ENCODE measurements at places on chromosomes 12 and 14.

DNA sequence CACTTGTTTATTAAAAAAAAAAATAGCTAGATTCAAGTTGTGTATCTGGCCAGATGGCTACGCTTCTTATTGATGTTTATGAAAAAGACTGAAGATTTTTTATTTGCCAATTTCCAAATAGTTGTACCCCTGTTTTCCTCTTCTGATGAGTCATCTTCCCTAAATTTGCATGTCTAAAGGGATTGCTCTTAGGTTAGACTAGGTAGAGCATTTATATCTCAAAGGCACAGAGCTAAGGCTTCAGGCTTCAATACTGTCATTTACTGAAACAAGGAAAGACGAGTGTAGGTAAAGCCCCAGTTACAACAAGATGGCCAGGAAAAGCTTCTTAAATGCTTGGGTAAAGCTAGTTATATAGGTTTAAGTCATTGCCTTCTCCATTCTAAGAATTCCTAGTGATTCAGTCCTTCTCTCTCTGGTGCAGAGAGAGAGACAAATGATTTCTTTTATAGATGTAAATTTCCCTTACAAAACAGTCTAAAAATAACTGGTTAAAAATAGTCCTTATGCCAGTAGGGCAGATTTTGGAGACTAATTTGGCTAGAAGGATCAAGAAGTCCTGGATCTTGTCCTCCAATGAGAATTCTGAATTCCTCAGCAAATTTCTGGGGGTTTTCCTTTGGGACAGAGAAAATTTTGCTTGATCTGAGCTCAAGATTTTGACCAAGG lies 26.1 kb downstream of the LEMD3 start:
- no peak for DNase-seq

DNA sequence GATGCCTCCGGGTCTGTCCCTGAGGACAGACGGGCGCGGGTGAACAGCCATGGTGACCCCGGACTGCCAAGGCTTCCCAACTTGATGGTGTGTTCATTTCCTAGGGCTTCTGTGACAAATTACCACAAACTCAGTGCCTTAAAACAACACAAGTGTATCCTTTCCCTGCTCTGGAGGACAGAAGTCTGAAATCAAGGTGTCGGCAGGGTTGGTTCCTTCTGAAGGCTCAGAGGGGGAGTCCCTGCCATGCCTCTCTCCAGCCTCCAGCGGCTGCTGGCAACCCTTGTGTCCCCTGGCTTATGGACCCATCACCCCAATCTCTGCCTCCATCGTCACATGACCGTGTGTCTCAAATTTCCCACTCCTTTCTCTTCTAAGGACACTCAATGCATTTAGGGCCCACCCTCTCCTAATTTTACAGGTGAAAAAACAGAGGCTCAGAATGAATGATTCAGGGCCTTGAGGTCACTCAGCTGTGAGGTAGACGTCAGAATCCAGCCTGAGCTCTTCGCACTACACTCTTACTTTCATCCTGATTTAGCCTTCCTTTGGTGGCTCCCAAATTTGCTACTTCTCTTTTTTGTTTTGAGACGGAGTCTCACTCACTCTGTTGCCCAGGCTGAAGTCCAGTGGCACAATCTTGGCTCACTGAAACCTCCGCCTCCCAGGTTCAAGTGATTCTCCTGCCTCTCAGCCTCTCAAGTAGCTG lies 45.4 kb downstream of the VCPKMT start:
- no peak for DNase-seq

DNA sequence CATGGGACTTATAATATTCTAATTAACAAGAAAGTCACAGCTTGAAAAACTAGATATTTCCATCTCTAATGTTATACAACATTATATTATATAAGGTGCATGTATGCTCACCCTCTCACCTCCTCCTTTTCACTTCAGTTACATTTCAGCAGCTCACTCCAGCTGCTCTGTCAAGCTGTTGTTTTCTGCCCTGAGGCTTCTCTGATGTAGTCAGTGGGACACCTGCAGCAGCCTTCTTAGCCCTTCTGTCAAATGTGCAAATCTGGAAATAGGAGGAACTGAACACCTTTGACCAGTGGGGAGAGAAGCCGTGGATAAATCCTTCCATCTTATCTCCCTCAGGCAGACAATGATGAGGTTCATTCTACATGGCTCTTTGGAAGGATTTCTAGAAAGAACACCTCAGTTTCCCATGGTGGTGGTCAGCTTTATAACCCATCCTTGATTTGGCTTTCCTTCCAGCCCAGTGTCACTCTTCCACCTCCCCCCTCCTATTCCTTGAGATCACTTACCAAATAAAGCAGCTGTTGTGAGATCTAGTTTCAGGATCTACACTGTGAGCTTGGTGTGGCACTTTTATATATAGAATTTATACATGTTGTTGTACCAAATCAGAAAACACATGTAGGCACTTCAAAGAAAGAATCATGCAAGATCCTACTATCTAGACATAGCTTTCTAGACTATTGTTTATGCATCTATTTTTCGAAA lies 79.6 kb upstream of the STK38L start:
- DNase-seq, result no peak

- peak; percentile 80 for DNase-seq
These were observed 25.0 kb upstream of the CIT start for GRCh38 chr12:119902084-119902509.

DNA sequence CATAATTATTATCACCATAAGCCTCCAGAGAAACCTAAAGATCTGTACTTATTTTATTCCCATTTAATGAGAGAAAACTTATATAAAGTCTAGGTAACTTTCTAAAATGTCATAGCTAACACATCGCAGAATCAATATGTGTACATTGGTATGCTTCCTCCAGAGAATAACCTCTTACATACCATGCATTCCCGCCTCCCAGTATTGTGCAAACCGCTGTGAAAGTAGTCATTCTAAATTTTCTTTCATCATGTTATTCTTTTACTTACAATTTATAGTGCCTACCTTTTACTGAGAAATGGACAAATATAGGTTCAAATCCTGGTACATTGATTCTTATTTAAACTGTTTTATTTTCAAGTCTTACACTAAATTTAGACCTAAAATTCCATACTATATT lies 463.4 kb downstream of the LRFN5 start:
- no peak for DNase-seq

GRCh38 chr12:87985069-87985675 lies 44.0 kb downstream of the C12orf50 start:
- DNase-seq, result no peak

GRCh38 chr12:1302201-1302870 lies 292.0 kb downstream of the FBXL14 start:
- no peak for DNase-seq

DNA sequence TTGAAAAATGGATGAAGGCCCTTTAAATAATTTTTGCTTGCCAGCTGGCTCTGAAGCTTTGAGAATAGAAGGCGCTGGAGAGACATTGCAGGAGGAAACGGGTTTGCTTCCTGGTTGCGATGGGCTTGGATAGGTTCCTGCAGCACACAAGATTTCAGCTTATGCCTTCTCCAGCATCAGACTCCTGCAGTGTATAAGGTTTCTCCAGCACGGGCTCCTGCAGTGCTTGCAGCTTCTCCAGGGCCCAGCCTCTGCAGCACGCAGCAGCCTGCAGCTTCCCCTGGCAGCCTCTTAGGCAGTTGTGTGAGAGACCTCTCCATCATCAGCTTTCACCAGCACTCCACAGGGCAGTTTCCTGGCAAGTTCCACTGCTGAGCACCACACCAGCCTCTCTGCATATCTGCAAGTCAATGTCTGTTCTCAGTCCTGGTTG lies 78.7 kb upstream of the ZDHHC17 start:
- DNase-seq, result no peak

DNA sequence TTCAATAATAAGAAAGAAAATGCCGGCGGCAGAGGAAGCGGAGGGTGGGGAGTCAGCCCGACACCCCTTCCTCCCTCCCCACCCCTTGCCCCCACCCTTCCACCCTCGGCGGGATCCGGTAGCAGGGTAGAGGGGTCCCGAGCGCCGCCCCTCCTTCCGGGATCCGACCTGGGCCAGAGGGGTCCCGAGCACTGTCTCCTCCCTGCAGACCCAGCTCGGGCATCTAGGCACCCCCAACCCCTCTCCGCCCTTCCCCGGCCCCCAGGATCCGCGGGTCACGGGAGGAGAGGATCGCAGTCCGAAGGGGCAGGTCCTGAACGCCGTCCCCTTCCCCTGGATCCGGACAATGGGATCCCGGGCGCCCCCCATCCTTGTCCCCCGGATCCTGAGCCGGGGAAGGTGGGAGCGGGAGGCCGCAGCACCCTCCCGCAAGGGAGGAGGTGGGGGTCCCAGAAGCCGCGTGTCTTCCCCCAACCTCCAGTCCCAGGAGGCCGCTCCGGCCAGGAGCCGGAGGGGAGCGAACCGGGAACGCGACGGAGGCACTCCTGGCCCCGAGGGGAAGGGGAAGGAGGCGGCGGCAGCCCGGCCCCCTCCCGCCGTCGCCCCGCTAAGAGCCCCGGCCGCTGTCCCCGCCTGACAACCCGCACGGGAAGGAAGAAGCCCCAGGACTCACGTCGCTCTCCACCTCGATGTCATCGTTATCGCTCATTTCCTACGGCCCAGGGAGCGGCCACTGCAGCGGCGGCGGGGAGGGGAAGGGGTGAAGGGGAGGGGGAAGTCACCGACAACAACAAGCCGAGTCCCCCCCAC lies 481 bp downstream of the MAX start:
- DNase-seq, result peak; percentile 15

DNA sequence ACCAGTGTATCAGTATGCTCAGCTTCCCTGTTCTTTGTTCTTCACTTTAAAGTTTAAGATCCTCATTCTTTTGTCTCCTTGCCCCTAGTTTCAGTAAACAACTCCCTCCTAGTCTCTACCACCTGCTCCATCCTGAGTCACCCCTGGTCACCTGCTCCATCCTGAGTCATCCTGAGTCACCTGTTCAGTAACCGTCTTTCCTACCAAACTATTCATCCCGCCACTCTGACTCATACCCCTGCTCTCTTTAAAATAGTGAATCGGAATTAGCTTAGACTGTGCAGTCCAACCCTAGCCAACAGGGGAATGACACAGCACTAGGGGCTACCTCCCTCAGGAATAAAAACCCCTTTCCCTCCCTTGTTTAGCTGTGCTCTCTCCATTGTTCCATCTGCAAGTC lies 888.1 kb upstream of the MDGA2 start:
- DNase-seq, result no peak

DNA sequence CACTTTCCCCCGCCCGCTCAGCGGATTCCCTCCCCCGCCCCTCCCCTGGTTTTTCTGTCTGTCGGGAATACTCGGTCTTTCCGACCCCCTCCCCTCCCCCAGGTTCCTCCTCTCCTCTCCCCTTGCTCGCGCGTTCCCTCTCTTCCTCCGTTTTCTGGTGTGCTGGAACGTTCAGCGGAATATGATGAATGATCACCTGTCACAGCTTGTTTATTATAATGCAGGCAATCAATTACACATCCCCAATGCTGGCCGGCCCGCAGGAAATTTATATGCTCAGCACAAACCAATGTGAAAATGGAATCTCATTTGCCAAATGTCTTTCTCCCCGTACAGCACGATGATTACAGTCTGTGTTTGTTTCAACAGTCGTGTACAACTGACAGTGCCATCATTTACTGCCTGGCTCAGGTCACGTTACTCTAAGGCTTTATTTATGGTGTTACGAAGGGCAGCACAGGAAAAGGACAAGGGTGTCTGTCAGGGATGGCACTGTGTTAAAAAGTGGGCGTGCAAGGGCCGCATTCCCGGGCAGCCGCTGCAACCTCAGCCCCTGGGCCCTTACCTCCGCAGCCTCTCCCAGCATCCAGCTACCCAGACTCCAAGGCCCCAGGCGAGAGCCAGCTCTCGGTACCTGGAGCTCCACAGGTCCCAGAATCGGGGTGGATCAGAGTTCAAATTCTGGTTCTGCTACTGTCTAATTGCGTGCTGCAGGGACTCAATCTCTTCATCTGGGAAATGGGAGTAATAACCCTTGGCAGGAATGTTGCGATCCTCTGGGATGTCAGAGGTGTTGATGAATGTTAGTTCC lies 24.7 kb upstream of the MAP1LC3B2 start:
- DNase-seq, result no peak

GRCh38 chr12:58521796-58522195 lies 398.5 kb downstream of the LRIG3 start:
- no peak for DNase-seq

GRCh38 chr14:76908834-76909233 lies 82.6 kb downstream of the LRRC74A start:
- no peak for DNase-seq

GRCh38 chr14:104660597-104660996 lies 28.8 kb upstream of the INF2 start:
- DNase-seq, result no peak

GRCh38 chr12:96985515-96986362 lies 78.7 kb downstream of the NEDD1 start:
- peak; percentile 18 for DNase-seq

GRCh38 chr12:27521066-27521465 lies 2.9 kb upstream of the PPFIBP1 start:
- no peak for DNase-seq

GRCh38 chr12:80679346-80680131 lies 27.9 kb upstream of the MYF6 start:
- DNase-seq, result no peak

DNA sequence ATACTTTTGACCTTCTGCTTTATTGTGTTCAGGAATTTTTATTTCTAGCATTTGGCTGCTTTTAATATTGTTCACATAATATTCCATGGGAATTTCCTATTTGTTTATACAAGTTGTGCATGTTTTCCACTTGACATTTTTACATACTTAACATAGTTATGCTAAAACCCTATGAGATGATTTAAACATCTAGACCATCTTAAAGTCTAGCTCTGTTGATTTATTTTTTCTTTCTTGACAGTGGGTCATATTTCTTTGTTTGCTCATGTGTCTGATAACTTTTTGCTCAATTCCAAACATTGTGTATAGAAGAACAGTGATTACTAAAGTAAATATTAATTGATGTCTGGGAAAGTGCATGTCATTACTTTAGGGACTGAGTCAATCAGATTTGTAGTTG lies 202.1 kb upstream of the PDZRN4 start:
- no peak for DNase-seq

- no peak for DNase-seq
These were observed 168.7 kb downstream of the PHLDA1 start for GRCh38 chr12:75862692-75863471.

GRCh38 chr14:55477680-55478079 lies 37.3 kb upstream of the TBPL2 start:
- DNase-seq, result no peak

- no peak for DNase-seq
These were observed 440.8 kb downstream of the EGLN3 start for GRCh38 chr14:33510063-33510481.

DNA sequence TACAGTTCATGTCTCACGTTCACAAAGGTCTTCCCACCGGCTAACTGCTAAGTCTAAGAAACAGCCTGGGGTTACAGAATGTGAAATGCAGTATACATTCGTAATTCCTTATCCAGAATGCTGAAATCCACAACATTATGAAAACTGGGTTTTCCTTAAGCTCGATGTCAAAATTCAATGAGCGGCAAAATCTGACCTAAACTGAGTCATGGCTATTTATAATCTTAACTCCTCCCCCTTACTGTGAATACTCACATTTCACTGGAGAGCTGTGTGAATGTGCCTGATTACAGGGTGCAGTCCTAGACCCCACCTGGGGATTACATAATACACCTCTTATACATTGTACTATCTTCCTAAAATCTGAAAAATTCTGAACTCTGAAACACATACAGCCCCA lies 35.3 kb downstream of the STX2 start:
- DNase-seq, result no peak

GRCh38 chr12:74775276-74775675 lies 237.6 kb downstream of the ATXN7L3B start:
- DNase-seq, result no peak

- no peak for DNase-seq
These were observed 51.5 kb upstream of the KCNJ8 start for GRCh38 chr12:21825886-21826617.
